Thyroid gland (tissue), 4 donors: ENCODE measurements at places on chromosomes 11 and 22. TPM values are rescaled to one million over a fixed set of nuclear protein-coding genes. Genes with fewer than 3 reads are reported as not detected.

GRCh38 chr11:10941414-10941813 is 83.6 kb upstream of the ZBED5 start:
- H3K27me3 ChIP-seq, result no peaks in the 10 kb centered on the region
- no peaks in the 10 kb centered on the region for H3K36me3 ChIP-seq
- H3K4me1 ChIP-seq, result peaks cover 12% of the 10 kb centered on the region
- H3K27ac ChIP-seq, result peak overlapping the region; percentile 37
- H3K4me3 ChIP-seq, result no peak overlapping the region

DNA sequence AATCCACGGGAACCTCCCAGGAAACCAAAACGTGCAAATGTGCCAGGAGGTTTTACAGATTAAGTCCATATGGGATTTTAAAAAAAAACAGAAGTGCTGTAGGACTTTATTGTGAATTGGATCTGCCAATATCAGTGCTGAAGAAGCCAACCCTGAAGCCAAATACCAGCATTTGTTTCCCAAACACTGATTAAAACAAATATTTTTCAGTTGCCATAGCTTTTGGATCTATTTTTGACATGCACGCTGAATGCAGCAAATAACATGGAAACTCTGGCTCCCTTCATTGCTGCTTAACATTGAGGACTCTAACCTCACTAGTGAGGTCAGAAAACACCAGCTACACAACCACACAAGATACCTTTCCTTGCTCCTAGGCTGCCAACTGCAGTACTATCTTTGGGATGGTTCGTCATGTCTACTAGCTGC is 28.4 kb upstream of the SIK2 start:
- no peaks in the 10 kb centered on the region for H3K27me3 ChIP-seq
- no peak for DNase-seq
- no peak overlapping the region for H3K4me3 ChIP-seq

DNA sequence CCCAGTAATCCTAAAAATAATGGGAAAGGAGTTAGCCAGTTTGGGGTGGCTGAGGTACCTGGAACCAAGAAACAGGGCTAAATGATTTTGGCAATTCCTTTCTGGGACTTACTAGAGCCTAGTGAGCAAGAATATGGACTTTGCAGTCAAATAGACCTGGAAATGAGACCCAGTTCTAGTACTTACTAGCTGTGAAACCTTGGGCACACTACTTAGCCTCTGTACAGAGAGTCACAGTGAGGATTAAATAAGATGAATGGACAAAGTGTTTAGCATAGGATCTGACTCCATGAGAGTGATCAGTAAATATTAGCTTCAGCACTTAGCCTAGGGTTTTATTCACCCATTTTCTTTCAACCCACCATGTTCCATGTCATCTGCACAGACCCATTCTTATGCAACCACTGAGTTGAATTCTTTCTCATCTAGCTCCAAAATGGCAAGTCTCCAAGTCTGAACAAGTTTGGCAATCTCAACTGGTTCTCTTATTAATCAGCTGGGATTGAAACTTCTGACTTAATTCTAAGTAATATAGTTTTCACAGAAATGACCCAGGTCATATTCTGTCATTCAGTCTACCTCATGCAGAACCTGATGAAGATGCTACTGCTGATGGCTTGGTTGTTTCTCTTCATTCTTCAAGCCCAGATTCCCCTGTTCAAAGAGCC is 15.0 kb upstream of the SORL1 start:
- H3K4me3 ChIP-seq, result no peak overlapping the region
- no peak overlapping the region for H3K27ac ChIP-seq
- H3K4me1 ChIP-seq, result peaks cover 19% of the 10 kb centered on the region
- H3K27me3 ChIP-seq, result no peaks in the 10 kb centered on the region
- no peaks in the 10 kb centered on the region for H3K36me3 ChIP-seq

The NDUFC2 gene
- 217 TPM for total RNA-seq
